PC-3 (cell line): ENCODE measurements at places on chromosomes 4 and X.

GRCh38 chr4:35986537-35986936, 257.8 kb downstream of the ARAP2 start:
- no peak for DNase-seq

DNA sequence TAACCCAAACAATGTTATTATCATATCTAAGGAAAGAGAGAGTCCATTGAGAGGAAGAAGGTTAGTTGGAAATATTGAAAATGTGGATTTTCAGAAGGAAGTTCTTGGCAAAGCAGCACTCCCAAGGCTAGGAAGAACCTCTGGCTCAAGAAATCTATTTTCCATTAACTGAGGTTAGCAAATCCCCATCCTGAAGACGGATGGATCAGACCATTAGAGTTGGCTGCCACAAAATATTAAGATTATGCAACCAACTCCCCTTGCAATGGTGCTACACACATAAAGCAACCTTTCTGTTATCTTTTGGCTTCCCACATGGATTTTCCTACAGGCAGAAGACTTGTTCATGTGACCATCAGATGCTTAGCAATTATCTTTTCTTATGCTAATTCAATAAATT, 96.3 kb downstream of the COL4A6 start:
- no peak for DNase-seq

DNA sequence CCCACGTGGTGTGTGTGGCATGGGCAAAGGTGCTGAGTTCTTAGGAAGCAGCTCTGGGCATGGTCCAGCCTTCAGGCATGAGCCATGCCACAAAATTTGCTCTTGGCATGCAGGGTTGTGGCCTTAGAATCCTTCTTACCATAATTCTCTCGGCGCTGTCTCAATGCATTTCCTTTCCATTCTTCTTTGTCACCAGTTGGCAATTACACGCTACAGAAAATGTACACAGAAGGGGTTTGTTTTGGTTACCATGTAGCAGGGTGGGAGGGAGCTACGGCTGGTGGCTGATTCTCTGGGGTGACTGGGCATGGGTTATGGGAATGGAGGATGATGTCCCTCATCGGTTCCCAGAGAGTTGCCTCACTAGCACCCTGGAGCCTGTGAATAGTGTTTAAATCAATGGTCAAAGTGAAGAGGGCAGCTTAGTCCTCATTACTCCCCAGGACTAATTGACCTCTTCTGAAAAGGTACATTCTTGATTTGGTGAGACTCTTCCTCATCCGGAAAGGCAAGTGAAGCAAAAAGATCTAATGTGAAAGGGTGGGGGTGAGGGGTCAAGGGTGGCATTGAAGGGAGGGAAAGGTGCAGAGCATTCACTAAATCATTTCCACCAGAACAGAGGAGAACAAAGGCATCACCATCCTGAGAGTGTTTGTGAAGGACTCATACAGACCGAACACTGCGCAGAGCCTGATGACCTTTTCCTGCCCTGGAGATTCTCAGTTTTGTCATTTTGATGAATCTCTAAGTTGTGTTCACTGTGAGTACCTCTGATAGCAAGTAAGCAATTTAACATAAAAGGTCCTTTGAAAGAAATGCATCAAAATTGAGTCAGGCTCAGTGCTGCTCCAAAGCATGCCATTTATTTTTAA, 199.8 kb upstream of the SFRP2 start:
- no peak for DNase-seq

DNA sequence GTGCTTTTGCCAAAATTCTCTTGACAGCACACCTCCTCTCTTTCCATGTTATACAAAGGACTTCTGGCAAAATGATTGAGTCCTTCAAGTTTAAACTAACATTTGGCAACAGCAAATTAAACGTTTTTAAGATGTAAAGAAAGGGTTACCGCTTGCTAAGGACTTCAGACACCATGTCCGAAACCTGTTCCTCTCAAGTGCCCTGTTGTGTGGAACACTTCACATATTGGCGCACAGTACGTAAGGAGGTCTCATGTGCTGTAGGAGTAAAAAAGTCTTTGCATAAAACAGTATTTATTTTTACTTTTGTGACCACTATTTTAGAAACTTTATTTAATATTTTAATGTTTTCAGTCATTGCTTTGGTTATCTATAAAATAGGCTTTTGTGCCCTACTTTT, 33.7 kb upstream of the HPRT1 start:
- no peak for DNase-seq

GRCh38 chr4:169158046-169158445, 112.7 kb downstream of the SH3RF1 start:
- DNase-seq = no peak

DNA sequence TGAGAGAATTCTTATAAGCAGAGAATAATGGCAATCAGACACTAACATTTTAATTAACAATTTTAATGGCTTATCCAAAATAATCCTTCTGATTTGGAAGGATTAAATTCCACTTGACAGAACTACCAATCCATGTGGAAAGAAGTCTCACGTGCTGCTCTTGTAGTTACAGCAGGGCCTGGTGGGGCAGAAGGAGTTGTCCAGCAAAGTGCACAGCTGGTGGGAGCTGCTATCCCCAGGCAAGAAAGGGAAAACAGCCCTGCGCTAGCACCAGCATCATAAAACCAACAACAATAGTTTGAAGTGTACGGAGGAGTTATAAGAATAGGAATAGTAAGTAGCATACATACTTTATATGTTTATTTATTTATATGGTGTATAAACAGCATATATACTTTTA, 127.4 kb upstream of the TRIM2 start:
- no peak for DNase-seq

GRCh38 chrX:149715468-149715867, 3.6 kb downstream of the MAGEA11 start:
- no peak for DNase-seq

GRCh38 chr4:3512719-3513118, 19.5 kb downstream of the LRPAP1 start:
- no peak for DNase-seq

- no peak for DNase-seq
Observed at GRCh38 chr4:163157157-163157556, 9.5 kb downstream of the NAF1 start.

- DNase-seq = no peak
Observed at GRCh38 chr4:88826771-88827170, 129.1 kb upstream of the NAP1L5 start.

- DNase-seq = peak; percentile 50
Observed at GRCh38 chrX:69503782-69504625, at the start of gene NALF2. TSS of gene NALF2 (plus strand) at chrX:69504326. CDS start at chrX:69505283, 957 bp downstream.

DNA sequence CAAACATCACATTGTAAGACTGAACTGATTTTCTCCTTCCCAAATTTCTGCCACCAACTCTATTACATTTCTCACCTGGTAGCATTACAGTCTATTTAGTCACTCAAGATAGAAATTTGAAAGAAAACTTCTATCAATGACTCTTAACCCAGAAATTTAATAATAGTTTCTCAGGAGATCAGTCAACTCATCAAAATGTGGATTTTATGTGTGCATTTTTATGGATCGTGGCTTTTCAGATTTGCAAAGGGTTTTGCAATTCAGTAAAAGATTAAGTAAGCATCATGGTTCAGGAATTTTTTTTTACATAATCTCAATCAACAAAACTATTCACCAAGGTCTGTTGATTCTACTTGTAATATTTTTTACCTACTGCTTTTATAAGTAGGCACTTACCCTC, 111.1 kb downstream of the CFAP299 start:
- peak; percentile 84 for DNase-seq

- DNase-seq = no peak
Observed at GRCh38 chrX:120264341-120264740, 13.7 kb downstream of the ZBTB33 start.

GRCh38 chr4:25001509-25001908, 29.2 kb downstream of the LGI2 start:
- no peak for DNase-seq

- no peak for DNase-seq
Observed at GRCh38 chr4:182179751-182180150, 63.5 kb upstream of the TENM3 start.

GRCh38 chrX:77447653-77448569, 722 bp downstream of the FGF16 start:
- no peak for DNase-seq

GRCh38 chr4:15020502-15021286, 18.4 kb downstream of the CPEB2 start:
- no peak for DNase-seq

- peak; percentile 76 for DNase-seq
Observed at GRCh38 chr4:18593297-18594002, 571.9 kb upstream of the LCORL start.

GRCh38 chrX:120207009-120207605, 43.5 kb upstream of the ZBTB33 start:
- DNase-seq = no peak

- no peak for DNase-seq
Observed at GRCh38 chrX:117305168-117305766, 811.3 kb downstream of the KLHL13 start.

DNA sequence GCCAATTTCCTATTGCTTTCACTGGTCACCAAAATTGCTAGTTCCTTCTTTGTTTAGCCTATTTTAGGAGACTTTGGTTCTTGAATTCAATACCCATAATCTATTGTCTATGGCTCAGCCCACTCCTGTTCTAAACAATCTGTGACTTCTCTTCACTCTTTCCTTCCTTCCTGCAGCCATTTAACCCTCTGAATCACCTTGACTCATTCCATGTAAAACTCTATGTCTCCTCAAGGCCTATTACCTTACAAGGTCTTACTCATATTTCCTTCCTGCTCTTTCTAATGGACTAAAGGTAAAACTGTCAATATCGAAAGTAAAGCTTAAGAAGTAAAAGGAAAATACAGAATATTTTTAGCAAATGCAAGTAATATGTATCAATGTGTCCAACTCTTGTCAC, 301.6 kb downstream of the ARHGAP24 start:
- DNase-seq = peak; percentile 87

DNA sequence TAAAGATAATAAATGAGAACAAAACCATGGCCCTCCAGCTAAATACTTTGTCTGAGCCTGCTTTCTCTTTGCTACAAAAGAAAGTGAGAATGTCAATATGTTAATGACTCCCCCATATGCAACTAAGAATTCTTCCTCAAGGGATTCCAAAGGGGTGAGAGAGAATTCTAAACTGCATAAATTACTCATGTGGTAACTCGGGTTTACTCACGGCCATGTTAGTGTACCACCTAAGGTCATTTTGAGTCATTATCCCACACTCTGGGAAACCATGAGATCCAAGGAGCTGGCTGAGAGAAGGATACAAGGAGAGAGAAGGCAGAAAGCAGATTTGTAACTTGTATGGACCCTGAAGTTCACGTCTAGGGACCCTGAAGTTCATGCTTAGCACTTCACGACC, 190.3 kb downstream of the DHX15 start:
- peak; percentile 11 for DNase-seq

DNA sequence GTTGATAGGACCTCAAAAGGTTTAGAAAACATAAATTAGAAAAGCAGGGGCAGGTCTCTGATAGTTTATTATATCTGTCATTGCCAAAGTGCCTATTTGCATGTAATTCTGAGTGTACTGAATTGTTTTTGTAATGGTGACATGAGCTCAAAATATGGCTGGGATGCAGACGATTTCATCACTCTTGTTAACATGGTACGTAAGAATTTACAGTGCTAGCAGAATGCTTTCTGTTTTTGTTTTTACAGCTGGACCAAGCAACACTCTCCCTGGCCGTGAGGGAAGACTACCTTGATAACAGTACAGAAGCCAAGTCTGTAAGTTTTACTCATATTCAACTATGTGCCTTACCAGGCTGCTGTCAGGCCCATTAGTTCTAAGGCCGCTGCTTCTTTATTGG, 58.1 kb downstream of the PHEX start:
- DNase-seq = no peak

- no peak for DNase-seq
Observed at GRCh38 chr4:152158225-152158624, 377.7 kb downstream of the FBXW7 start.

GRCh38 chrX:24428516-24428915, 36.6 kb upstream of the PDK3 start:
- DNase-seq = no peak

DNA sequence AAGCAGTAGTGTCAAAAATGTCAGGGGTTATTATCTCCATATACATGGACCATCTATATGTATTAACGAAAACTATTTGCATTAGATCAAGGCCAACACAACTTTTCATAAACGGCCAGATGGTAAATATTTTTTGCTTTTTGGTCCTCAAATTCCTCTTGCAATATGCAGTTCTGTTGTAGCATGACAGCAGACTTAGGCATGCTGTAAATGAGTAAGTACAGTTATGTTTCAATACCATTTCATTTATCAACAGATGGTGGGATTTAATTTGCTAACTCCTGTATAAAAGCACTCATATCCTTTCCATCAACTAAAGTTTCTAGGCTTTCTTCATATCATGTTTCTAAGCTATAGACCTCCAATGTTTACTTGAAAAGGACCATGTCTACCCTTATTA, 208.1 kb downstream of the ANKRD50 start:
- DNase-seq = no peak

- peak; percentile 79 for DNase-seq
Observed at GRCh38 chr4:130712038-130712437, 1616.1 kb downstream of the C4orf33 start.

DNA sequence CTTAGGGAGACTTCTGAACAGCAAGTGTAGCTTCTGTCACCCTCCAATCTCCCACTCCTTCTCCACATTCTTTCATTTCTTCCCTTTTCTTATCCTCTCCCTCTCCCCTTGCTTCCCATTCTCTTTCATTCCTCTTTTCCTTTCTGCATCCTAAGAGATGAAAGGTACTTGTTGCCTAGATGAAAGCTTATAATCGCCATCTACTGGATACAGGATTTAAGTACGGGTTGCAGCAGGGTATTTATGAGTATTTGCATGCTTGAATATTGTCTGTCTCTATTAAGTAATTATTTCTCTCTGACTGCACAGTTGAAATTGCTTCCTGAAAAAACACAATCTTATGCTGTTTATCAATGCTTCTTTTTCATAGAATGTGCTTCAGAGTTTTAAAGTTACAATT, 174.0 kb upstream of the TENT5D start:
- DNase-seq = peak; percentile 21

DNA sequence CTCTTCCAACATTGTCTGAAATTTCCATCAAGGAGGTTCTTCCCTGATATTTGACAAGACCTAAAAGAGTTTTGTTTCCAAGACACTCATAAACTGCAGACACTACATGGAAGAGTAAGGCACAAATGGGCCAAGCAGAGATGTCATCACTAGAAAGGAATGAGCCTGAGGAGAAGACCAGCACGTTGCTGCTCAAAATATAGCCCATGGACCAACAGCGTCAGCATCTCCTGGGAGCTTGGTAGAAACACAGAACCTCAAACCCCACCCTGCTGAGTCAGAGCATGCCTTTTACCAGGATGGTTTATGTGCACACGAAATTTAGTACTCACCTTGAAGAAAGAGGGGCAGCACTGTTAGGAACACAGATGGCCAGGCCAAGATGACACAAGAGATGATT, 128.7 kb upstream of the MID1 start:
- no peak for DNase-seq

DNA sequence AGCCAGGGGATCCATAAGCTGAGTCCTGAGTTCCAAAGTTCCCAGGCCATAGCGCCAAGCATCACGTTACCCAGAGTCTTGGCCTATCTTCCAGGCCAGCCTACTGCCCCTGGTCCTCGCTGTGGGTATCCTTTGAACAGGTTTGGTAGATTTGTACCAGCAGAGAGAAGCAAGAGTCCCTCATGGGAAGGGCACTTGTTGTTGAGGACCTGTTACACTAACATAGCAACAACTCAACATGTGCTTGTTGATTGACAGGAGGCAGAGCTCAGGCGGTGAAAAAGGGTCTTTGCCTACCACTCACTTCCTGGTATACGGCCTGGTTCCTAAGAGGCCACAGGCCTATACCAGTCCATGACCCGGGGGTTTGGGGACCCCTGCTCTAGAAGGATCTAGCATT, 138.4 kb downstream of the RASL11B start:
- no peak for DNase-seq
